Activated naive CD8-positive, alpha-beta T cell treated with anti-CD3 and anti-CD28 coated beads, Interleukin-2, amount 50 U/mL, for 24 hours (primary cell): ENCODE measurements at places on chromosomes 13 and 19.

DNA sequence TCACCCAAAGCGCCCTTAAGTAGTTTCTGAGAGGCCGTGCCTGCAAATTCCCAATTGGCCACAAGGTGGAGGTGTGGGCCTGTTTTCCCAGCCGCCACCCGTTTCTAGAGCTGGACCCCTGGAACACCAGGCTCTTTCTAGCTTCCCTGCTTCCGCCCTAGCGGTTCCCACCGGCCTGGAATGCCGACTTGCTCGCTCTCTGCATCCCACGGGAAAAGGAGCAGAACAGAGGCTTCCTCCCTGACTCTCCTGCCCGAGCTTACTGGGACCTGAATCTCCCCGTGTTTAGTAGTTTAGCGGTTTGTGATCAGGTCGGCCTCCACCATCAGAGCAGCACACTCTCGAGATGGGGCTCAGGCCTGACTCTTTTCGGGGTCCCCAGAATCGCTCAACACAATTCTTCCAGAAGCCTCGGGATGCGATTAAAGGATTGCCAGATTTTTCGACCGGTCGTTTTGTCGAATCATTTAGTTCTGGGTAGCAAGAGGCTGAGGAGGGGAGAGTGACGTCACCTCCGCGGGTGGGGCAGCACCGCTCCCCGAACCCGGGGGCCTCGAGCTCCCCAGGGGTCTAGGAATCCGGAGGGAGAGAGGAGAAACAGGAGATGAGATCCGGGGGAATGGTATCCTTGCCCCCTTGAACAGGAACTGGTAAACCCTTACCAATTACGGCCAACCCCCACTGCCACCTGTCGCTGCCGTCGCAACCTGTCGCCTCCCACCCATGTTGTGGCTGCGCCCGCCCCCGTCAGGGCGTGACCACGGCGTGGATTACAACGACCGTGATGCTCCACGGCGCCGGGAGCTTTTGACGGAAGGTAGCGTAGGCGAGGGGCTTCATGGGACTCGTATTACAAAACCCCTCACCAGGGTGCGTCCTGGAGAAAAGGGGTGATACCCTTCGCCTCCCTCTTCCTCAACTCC, 8.0 kb downstream of the NAPSA start:
- DNase-seq, result peak; percentile 85

DNA sequence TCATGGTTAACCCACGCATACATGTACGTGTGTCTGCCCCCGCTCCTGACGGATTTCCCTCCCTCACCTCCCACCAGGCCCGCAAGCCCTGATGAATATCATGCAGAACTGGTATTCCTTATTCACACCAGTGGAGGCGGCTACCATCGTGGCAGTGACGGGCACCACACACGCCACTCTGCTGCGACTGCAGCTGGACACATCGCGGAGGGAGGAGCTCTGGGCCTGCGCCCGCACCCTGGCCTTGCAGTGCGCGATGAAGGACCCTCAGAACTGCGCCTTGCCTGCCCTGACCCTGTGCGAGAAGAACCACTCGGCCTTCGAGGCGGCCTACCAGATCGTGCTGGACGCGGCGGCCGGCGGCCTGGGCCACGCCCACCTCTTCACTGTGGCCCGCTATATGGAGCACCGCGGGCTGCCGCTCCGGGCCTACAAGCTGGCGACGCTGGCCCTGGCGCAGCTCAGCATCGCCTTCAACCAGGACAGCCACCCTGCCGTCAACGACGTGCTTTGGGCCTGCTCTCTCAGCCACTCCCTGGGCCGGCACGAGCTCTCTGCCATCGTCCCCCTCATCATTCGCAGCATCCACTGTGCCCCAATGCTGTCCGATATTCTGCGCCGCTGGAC, 35.0 kb downstream of the ZSWIM4 start:
- no peak for DNase-seq

- DNase-seq, result peak; percentile 19
Measured at GRCh38 chr13:46140044-46140443, 35.2 kb upstream of the CPB2 start.

GRCh38 chr19:47232422-47233211, 1.6 kb upstream of the BBC3 start:
- peak; percentile 29 for DNase-seq

GRCh38 chr13:104106705-104107393, 1040.6 kb upstream of the SLC10A2 start:
- DNase-seq, result no peak

GRCh38 chr13:40171566-40171965, 494.9 kb downstream of the FOXO1 start:
- DNase-seq, result no peak

DNA sequence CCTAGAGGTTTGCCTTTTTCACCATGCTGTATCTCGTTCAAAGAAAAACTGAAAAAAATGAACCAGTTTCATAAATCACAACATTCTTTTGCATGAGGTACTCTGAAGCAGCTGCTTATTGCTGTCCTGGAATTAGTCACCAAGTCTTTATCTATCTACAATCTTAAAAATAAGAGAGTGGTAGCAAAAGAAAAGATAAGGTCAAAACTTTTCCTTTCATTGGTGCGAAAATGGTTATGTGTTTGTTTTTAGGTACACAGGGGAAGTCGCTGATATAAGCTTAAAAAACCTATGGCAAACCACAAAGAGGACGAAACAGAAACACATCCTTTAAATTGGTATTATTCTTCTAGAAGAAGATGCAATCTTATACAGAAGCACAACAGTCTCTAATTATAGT, 20.7 kb downstream of the OBI1 start:
- no peak for DNase-seq

DNA sequence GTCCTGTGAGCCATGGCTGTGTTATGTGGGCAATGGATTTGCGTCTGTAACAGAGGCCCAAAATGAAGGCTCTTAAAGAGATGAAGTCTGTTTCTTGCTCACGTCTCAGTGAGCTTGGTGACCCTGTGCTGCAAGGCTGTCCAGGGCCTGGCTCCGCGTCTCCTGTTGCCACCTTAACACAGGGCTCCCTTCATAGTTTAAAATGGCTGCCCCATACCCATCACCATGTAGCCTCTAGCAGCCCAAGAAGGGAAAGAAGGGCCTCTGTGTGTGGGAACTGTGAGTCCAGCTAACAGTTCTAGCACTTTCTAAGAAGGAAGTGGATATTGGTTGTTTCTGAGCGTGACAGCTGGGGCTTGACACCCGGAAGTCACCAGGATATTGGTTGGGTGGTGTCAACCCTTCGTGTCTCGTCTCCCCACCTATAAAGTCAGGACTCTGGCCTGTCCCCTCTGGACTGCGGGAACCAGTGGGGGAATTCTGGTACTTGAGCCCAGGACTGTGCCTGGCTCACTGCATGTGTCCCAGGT, 20.9 kb downstream of the TMED1 start:
- no peak for DNase-seq

- peak; percentile 87 for DNase-seq
Measured at GRCh38 chr19:12956446-12957388, at the start of gene GADD45GIP1. Gene GADD45GIP1 (minus strand): TSS chr19:12957223. CDS start chr19:12957212, 11 bp downstream.

- DNase-seq, result peak; percentile 14
Measured at GRCh38 chr19:46924874-46925547, 64.2 kb downstream of the ARHGAP35 start.

- DNase-seq, result no peak
Measured at GRCh38 chr19:34411216-34411615, 7.0 kb downstream of the PDCD2L start.

DNA sequence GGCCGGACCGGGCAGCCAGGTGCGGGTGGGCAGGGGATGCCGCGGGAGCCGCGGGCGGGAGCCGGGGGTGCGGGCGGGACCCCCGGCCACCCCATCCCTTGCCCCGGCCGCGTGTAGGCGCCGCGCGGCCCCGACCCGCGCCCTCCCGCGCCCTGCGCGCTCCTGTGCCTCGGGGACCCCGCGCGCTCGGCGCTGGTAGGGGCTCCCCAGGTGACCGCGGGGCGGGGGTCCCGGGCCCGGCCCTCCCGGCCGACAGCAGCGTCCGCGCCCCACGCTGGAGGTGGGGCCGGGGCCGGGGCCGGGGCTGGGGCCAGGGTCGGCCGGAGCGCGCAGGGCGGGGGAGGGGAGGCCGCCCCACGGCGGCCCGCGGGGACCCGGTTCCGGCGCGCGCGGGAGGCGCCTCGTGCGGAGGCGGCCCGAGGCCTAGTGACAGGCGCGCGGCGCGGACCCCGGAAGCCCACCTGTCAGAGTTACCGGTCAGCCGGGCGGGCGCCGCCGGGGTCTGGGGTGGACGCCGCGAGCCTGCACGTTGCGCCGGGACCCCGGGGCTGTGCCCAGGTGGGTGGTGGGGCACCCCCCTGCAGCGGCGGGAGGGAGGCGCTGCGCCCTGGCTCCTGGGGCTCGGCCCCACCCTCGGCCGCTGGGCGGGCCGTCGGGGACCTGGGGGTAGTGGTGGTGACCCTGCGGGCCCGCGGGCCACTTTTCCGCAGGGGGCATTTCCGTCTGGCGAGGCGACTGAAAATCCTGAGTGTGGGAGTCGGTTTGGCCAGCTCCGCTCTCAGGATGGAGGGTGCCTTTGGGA, 518 bp downstream of the TFDP1 start:
- DNase-seq, result peak; percentile 39

GRCh38 chr13:87667686-87668085, 3.5 kb upstream of the SLITRK5 start:
- DNase-seq, result no peak

GRCh38 chr13:97417698-97418097, 16.3 kb upstream of the RAP2A start:
- DNase-seq, result no peak

DNA sequence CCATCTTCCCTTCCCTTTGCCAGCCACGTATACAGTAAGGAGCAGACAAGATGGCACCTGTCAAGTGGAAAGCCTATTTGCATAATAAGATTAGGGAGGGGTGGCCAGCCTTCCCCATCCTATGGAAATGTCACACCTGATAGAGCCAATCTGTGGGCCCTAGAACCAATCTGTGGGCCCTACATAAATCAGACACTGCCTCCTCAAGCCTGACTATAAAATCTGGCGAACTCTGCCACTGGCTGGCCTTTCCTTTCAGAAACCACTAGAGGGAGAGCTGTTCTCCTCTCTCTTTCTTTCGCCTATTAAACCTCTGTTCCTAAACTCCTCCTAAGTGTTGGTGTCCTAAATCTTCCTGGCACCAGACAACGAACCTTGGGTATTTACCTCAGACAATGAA, 231.5 kb upstream of the KLHL1 start:
- no peak for DNase-seq

DNA sequence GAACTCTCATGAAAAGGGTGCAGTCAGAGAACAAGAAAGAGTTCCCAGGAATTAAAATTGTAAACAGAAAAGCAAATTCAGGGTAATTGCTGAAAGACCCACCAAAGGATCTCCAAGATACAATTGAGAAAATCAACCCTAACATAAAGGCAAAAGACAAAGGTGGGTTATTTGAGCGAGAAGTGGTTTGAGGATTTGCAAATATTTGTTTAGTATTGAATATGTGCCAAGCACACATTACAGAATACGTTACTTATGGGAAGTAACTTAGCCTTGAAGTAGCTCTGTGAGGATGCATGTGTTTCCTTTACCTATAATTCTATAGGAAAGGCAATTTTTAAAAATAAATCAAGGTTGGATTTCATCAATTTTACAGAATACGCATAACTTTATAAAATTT, 10.0 kb upstream of the CEACAM21 start:
- no peak for DNase-seq

- no peak for DNase-seq
Measured at GRCh38 chr13:43268632-43269031, 245.2 kb downstream of the DNAJC15 start.

GRCh38 chr13:99067159-99067985, 89.5 kb upstream of the DOCK9 start:
- DNase-seq, result no peak

DNA sequence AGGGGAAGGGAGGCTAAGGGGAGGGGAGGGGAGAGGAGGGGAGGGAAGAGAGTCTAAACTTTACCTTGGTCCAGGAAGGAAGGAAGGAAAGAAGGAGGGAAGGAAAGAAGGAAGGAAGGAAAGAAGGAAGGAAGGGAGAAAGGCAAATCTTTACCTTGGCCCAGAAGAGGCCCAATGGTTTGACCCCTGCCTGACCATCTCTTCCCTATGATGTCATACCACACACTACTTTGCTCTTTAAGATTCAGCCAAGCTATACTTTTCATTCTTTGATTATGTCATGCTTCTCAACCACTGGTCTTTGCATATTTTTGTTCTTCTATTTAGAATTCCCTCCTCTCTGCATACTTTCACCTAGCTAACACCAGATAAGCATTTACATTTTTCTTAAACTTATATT, 1077.5 kb downstream of the PCDH9 start:
- no peak for DNase-seq

DNA sequence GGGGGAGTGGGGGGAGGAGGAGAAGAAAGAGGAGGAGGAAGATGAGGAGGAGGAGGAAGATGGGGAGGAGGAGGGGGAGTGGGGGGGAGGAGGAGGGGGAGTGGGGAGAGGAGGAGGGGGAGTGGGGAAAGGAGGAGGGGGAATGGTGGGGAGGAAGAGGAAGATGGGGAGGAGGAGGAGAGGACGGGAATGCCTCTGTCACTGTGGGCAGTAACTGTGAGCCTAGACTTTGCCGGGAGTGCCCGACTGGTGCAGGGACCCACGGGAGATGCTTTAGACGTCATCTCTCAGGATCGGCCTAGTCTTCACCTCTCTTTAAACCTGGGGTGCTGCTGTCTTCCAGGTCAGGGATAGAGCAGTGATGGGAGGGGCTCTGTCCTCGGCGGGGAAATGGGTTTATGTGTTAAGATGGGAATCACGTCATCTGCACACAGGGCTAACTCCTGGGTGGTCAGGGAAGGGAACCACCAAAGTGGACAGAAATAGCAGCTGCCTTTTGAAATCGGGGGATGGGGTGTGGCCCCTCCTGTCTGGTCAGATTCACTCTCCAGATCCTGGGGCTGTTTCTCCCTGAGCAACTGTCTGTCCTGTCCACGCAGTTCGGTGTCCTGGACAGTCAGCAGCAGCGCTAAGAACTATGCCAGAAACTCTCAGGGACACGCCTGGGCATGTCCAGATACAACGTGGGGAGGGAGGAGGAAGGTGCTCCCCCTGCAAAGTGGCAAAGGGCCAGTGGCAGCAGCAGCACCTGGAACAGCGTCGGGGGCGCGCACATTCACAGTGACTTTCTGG, 26.9 kb downstream of the GAS6 start:
- DNase-seq, result no peak

- DNase-seq, result peak; percentile 69
Measured at GRCh38 chr13:32426990-32427851, 709 bp downstream of the N4BP2L1 start.

DNA sequence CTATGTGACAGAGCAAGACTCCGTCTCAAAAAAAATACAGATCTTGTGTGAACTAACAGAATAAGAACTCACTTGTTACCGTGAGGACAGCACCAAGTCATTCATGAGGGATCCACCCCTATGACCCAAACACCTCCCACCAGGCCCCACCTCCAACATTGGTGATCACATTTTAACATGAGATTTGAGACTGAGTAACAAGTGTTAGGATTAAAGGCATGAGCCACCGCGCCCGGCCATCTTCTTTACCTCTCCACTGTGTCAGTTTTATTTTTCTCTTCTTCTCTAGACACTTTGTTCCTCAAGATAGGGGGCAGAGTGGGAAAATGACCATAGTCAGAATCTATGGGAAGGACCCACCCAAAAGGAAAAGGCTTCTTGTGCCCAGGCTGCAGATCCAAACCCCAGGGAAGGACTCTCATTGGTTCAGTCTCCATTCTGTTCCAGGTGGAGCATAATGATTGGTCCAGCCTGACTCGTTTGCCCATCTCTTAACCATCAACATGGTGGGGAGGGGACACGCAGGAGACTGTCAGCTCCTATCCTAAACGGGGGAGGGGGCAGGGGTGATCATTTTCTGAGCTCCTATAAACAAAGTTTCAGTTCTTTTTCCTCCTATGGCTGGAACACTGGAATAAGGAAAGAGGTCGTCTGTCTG, 1.3 kb upstream of the CALM3 start:
- DNase-seq, result no peak
